ENCODE measurements at places on chromosomes 1 and 21.

DNA sequence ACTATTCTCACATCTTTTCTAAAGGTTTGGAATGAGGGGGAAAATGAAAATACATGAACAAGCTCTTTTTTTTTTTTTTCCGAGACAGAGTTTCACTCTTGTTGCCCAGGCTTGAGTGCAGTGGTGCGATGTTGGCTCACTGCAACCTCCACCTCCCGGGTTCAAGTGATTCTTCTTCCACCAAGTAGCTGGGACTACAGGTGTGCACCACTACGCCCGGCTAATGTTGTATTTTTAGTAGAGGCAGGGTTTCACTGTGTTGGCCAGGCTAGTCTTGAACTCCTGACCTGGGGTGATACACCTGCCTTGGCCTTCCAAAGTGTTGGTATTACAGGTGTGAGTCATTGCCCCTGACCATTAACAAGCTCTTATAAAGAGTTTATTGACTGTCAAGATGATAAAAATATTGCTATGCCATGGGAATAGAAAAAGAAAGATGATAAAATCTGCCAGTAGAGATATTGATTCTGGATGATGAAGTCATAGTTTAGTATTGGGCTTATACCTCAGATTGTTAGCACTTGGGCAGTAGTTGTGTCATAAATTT is 36.6 kb downstream of the INKA2 start:
- DNase-seq, result no peak

- DNase-seq, result peak; percentile 52
Measured at GRCh38 chr1:101236516-101237228, at the start of gene S1PR1. TSS of gene S1PR1 (plus strand) at chr1:101237019. CDS start at chr1:101238985, 1,966 bp downstream.

DNA sequence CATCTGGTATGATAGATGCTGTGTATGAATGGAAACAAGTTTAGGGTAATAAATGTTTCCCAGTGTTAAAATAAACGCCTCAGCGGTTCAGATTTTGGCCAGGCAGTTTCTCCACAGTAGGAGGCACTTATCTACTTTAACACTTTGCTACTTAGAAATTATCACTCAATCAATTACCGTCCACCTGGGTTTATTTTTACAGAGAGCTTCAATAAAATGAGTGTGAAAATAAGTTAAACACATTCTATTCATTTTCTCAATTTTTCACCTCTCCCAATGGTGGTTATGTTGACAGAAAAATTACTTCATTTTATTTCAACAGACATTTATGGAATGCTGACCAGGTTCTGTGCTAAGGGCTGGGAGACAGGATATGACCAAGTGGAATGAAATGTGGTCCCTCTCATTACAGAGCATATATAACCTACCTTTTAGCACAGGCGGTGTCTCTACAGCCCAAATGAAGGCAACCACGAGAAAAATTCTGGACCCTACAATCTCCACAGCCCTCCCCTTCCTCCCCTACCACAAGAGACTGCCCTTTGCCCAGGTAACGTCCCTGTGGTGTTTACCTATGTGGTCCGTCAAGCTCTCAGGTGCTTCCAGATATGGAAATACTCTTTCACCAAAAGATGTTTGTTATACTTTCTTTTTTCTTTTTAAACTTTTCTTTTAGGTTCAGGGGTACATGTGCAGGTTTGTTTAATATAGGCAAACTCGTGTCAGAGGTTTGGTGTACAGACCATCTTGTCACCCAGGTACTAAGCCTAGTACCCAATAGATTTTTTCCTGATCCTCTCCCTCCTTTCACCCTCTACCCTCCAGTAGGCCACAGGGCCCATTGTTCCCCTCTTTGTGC is 105.5 kb downstream of the HLCS start:
- peak; percentile 67 for DNase-seq

- DNase-seq, result no peak
Measured at GRCh38 chr1:211237579-211237978, 21.6 kb upstream of the RCOR3 start.

DNA sequence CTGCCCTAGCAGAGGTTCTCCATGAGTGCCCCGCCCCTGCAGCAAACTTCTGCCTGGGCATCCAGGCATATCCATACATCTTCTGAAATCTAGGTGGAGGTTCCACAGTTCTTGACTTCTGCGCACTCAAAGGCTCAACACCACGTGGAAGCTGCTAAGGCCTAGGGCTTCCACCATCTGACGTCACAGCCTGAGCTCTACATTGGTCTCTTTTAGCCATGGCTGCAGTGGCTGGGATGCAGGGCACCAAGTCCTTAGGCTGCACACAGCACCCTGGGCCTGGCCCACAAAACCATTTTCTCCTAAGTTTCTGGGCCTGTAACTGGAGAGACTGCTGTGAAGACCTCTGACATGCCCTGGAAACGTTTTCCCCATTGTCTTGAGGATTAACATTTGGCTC is 272.6 kb upstream of the PLXNA2 start:
- DNase-seq, result no peak

DNA sequence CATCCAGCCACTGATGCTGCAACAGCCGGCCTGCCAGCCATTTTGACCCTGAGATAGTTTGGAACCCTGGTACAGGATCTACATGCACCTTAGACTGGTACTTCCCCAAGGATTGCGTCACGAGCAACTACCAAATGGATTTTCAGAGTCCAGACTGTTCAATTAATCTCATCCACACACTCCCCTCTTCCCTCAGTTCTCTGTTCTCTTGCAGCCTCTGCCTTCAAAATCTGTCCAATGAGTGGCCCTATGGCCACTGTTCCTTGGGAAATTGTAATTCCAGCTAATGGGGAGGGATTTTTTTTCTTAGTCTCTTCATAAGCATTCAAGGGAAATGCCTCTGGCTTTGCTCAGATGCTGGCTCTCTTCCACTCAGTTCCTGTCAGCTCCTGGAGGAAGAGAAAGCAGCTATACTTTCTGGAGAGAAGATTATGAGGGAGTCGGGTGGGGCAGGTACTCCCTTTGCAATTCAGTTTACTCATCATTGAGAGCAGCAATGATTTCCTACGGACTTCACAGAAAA is 19.8 kb upstream of the UAP1 start:
- DNase-seq, result peak; percentile 96

- peak; percentile 92 for DNase-seq
Measured at GRCh38 chr1:187203257-187203656, 374.5 kb downstream of the PLA2G4A start.

- DNase-seq, result peak; percentile 49
Measured at GRCh38 chr1:101295209-101295608, 58.4 kb downstream of the S1PR1 start.

DNA sequence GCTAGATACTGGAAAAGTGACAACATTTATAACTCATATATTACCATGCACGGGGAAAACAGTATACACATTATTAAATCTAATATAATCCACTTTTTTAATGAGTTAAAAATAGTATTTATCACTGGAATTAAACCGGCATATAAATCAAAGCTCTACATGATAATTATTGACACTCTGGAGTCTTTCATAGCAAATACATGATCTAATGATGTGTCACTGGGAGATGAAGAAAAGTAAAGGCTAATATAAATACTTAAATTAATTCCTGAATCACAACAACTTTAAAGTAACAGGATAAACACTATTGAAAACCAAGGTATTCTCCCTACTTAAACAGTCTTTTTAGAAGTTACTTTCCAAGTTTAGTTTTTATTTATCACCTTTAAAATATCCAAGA is 52.4 kb upstream of the ASPM start:
- DNase-seq, result no peak

GRCh38 chr1:64912191-64912590 is 54.2 kb downstream of the JAK1 start:
- no peak for DNase-seq

DNA sequence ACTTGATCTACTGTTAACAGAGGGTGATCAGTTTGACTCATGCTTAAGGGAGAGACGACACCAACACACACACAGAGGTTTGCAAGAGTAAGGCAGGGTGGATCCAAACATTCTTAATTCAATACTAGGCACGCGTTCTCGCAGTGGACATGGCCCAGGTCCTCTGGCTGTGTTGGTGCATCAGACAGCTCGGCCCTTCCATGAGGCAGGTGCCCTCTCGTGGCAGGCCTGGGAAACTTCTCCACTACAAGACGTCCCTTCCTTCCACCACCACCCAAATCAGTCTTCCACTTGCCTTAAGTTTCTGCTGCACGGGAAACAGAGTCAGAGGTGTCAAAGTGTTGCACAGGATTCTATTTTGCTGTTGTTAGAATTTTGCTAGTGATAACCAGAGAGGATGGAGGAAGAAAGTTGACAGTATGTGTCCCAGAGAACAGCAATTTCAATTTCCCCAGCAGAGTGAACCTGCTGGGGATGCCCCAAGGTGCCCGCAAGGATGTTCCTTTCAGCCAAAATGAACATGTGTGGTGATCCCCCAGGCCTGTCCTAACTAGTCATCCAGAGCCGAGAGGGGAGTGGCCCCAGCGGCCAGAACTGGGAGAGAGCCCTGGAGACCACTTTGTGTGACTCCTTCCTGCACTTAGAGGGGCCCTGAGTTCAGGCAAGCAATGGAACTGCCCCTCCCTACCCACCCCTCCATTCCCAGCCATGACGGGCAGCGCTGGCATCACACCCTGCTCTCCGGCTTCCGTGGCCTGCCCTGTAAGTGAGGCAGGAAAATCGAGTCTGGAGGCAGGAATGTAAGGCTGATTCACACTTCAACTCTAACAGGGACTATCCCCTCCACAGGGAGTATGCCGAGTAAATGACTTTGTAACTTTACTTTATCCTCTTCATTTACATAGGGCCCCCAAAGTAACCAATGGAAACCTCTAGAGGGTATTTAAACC is 34.8 kb downstream of the MX1 start:
- DNase-seq, result peak; percentile 57

- peak; percentile 25 for DNase-seq
Measured at GRCh38 chr1:98653123-98653522, 8.4 kb upstream of the SNX7 start.

GRCh38 chr1:23163395-23163794 is 5.3 kb downstream of the LUZP1 start:
- peak; percentile 36 for DNase-seq

DNA sequence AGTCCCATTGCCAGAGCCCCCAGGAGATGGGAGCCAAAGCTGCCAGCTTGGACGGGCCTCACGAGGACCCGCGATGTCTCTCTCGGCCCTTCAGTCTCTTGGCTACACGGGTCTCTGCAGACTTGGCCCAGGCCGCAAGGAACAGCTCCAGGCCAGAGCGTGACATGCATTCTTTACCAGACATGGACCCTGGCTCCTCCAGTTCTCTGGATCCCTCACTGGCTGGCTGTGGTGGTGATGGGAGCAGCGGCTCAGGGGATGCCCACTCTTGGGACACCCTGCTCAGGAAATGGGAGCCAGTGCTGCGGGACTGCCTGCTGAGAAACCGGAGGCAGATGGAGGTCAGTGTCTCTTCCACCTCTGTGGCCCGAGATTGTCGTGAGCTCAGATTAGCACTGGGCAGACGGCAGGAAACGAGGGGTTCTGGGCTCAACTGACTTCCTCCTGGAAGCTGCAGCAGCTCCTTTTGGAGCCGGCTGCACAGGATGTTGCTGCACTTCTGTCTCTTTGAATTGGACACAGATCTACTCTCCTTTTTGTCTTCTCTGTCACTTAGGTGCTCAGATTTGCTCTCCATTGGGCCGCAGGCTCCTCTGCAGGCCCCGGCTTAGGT is 68.0 kb downstream of the DISC1 start:
- no peak for DNase-seq

DNA sequence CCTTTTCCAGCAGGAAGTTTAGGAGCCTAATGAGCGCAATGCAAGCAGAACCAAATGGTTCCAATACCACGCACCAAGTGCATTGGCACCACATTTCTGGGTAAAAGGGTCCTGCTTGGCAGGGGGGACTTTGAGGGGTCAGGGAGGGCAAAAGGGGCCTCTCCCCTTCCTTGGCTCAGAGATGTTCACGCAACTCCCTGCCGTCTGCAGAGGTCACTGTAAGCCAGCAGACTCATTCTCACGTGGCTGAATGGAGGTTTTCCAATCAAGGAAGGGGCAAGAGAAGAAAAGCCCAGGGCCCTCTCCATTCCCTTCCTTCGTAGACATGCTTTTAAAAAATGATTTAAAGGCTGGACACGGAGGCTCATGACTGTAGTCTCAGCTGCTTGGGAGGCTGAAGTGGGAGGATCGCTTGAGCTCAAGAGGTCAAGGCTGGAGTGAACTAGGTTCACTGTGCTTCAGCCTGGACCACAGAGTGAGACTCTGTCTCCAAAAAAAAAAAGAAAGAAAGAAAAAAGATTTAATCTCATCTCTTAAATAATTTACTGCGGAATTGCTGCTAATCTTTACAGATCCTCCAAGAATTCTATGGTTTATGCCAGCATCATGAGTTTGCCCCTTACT is 80.3 kb downstream of the RUNX3 start:
- no peak for DNase-seq

DNA sequence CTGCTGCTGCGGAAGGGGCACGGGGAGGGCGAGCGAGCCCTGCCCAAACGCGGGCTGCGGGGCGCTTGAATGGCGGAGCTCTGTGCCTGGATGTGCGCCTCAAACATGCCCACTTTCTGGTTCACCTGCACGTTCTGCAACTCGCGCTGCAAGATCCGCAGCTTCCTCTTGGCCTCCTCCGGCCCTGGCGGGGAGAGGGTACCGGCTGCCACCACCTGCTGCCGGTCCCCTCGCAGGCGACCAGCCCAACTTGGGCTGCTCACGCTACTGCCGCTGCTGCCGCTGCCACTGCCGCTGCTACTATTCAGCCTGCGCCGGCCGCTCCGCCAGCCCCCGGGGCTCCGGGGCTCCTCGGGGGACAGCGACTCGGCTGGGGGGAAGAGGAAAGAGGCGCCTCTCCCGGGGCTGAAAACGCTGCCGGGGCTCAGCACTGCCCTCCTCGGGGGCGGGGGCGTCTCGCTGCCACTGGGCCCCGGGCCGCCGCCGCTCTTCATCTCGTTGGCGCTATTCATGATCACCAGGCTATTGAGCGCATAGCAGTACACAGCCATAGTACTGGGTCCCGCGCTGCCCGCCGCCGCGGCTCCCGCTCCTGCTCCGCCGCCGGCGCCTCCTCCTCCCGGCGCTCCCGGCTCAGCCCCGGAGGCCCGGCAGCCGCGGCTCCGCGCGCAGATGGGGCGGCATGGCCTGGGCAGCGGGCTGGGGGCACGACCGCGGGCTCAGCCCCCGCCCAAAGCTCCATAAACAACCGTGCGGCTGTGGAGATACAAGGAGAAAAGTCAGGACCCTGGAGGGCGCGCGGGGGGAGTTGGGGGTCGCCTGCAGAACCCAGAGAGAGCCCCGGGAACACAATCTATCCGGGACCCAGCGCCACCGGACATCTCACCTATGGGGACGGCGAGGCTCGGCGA is 1.9 kb downstream of the ITPKB start:
- DNase-seq, result no peak

GRCh38 chr21:20698585-20698984 is 299.6 kb upstream of the NCAM2 start:
- DNase-seq, result no peak
